ENCODE measurements at places on chromosomes 5 and 9.
A peak's percentile ranks its signal among the peaks of the same experiment; 100 is the strongest.

DNA sequence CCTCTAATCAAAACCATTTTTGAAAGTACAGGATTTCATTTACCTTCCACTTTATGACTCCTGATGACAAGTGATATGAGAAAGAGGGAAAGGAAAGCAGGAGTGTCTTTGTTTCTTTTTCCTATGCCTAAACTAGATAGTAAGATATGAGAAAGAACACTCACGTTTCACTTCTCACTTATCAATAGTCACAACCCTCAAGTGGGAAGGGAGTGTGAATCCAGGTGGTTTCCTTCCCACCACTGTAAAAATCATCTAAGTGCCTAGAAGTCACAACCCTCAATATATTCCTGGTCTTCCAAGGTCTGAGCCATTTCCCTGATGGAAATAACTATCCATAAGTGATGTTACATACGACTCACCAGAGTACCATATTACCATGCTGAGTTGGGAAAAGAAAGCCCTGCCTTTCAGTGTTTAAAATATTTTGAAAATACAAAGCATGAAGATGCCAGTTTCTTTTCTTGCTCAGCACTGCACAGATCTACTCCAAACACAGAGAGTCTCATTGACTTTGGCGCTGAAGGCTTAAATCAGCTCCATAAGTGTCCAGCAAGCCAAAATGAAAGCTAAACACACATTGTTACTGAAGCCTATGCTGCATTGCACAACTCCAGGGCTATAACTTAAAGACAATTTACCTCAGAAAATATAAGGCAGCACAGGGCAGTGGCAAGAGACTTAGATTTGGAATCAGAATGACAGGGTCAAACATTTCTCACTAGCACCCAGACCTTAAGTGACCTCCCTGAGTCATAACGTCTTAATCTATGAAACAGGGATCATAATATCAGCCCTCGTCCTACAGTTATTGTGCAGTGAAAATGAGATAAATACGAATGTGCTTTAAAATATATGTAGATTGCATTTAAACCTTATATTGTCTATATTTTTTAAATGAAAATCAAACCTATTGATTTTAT lies 301.2 kb downstream of the KIAA0825 start:
- H3K27me3 ChIP-seq, result no peaks in the 10 kb centered on the region
- H3K4me1 ChIP-seq, result peaks cover 20% of the 10 kb centered on the region
- H3K27ac ChIP-seq, result 0 out of 2 replicates have a peak overlapping the region, but pooled peaks have one; percentile 4
- no peaks in the 10 kb centered on the region for H3K36me3 ChIP-seq
- H3K4me3 ChIP-seq, result no peak overlapping the region
- no peak for DNase-seq

DNA sequence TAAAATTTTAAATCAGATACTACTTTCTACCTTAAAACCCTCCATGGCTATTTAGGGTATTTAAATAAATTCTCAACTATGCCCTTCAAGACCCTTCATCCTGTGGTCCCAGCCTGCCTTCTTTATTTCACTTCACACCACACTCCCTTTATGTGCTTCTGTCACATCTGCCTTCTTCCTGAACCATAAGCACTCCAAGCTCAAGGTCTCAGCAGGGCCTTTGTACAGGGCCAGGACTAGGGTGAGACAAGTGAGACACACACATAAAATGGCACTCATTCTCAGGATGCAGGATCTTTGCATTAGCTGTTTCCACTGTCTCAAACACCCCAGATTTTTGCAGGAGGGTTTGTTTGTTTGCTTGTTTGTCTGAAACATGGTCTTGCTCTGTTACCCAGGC lies 7.6 kb downstream of the ITK start:
- no peak overlapping the region for H3K27ac ChIP-seq
- no peak overlapping the region for H3K4me3 ChIP-seq
- H3K36me3 ChIP-seq, result no peaks in the 10 kb centered on the region

DNA sequence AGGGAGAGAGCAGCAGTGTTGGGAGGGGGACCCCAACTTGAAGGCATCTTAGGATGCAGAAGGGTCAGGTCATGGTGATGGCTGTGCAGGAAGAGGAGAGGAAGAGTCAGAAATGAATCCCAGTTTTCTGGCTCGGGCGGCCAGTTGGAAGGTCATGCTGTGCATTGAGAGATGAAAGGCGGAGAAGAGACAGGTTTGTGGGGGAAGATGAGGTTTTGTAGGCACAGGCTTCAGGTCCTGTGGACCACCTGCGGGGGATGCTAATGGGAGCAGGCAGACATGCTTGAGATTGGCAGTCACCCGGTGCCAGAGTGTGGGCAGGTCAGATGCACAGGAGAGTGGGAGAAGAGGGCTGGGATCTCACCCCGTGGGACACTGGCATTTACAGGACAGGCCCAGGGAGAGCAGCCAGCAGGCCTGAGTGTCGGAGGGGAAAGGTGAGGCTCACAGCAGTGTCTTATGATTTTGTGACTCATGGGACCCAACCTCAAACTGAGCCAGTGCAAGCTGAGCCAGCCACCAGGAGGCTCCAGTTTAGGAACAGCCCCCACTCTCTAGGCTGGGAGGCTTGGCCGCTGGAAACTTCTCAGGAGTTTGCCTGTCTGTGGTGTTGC lies 17.5 kb downstream of the STXBP1 start:
- peak overlapping the region; percentile 38 for H3K27ac ChIP-seq
- H3K4me3 ChIP-seq, result no peak overlapping the region
- no peaks in the 10 kb centered on the region for H3K27me3 ChIP-seq
- peak; percentile 32 for DNase-seq
- no peaks in the 10 kb centered on the region for H3K36me3 ChIP-seq

GRCh38 chr5:170151097-170151831 lies 45.6 kb downstream of the FOXI1 start:
- DNase-seq, result peak; percentile 45
- H3K27me3 ChIP-seq, result no peaks in the 10 kb centered on the region
- no peak overlapping the region for H3K27ac ChIP-seq
- H3K4me1 ChIP-seq, result peaks cover 28% of the 10 kb centered on the region
- no peaks in the 10 kb centered on the region for H3K36me3 ChIP-seq
- no peak overlapping the region for H3K4me3 ChIP-seq

DNA sequence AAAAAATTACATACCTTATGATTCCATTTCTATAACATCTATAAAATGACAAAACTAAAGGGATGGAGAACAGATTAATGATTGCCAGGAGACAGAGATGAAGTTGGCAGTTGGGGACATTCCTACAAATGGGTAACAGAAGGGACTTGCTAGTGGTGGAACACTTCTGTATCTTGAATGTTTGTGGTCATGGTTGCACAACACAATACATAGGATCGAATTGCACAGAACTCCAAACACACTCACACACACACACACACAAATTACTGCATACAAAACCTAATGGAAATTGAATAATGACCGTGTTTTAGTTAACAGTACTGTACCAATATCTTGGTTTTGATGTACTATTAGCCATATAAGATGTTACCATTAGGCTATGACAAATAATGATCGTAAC lies 330.7 kb upstream of the POU5F2 start:
- no peak overlapping the region for H3K4me3 ChIP-seq
- no peak overlapping the region for H3K27ac ChIP-seq
- no peaks in the 10 kb centered on the region for H3K4me1 ChIP-seq
- peaks cover 7% of the 10 kb centered on the region for H3K36me3 ChIP-seq
- no peak for DNase-seq
- H3K27me3 ChIP-seq, result no peaks in the 10 kb centered on the region

- no peaks in the 10 kb centered on the region for H3K36me3 ChIP-seq
- H3K27ac ChIP-seq, result peak overlapping the region; percentile 65
- DNase-seq, result no peak
- no peak overlapping the region for H3K4me3 ChIP-seq
- no peaks in the 10 kb centered on the region for H3K27me3 ChIP-seq
Measured at GRCh38 chr5:127602896-127603844, 45.7 kb upstream of the CTXN3 start.
